ENCODE measurements at places on chromosomes 16 and 17.

GRCh38 chr16:49889725-49890397, 33.9 kb upstream of the ZNF423 start:
- no peak for DNase-seq

DNA sequence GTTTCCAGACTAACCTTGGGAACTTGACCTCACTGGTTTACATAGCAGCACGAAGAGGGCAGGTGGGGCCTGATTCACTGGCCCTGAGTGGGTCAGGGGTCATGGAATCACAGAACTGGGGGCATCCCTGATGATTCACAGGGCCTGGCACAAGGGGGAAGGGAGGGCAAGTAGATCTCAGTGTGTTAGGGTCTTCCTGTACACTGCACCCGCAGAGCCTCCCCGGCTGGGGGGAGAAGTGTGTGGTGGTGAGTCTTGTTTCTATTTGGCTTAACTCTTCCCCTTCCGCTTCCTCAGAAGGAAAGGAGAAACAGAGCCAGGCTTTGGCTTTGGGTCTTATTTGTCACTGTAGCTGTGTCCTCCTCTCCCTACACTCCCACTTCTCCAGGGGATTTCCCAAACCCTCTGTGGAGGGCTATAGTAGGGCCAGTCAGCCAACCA, 3.7 kb downstream of the STARD3 start:
- no peak for DNase-seq

DNA sequence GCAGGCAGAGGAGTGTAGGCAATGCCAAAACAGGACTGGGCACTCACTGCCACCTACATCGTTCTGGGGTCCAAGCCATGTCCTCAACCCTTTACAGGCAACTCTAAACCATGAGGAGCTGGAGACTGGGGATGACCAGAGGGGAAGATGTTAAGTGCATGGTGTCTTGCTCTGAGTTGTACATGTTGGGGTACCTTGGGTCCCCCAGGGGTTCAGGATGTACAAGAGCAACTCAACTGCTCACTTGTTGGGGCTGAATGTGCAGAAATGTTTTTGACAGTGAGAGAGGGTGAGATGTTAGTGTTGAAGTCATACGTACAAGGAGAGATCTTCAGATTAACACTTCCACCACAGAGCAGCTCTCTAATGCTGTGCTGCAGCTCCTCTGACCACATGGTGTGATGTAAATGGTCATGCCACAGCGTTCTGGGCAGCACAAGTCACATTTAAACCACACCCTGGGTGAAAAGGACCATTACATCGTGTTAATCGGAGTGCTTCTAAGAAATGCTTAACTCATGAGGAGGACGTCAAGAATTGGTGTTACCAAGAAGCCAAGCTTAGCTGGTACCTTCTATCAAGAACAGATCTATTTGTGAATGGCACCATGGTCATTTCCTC, 2.4 kb downstream of the CCL18 start:
- DNase-seq = no peak

DNA sequence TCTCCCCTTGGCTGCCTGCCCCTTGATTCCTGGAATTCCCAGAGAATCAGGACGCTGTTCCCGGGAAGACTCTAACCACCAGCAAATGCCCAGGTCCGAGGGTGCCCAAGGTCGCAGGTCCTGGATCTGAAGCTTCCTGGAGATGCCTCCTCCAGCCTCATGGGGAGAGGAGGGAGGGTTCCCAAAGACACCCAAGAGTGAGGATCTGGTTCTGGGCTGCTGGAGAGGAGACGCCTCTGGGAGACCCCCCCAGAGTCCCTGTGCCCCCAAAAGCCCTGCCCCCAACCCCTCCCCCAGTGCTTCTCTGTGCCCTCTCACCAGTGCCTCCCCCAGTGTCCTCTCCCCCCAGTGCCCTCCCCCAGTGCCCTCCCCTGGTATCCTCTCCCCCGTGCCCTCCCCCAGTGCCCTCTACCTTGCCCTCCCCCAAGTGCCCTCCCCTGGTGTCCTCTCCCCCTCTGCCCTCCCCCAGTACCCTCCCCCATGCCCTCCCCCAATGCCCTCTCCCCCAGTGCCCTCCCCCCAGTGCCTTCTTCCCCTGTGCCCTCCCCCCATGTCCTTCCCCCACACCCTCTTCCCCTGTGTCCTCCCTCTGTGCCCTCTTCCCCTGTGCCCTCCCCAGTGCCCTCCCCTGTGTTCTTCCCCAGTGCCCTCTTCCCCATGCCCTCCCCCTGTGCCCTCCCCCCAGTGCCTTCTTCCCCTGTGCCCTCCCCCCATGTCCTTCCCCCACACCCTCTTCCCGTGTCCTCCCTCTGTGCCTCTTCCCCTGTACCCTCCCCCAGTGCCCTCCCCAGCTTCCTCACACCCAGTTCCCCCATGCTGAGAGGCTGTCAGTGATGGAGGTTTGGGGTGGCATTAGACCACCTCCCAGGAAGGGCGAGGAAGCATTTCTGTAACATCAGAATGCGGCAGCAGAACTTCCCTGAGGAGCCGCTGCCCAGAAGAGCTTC, 6.3 kb upstream of the SECTM1 start:
- DNase-seq = no peak

GRCh38 chr17:63120406-63120805, 154.4 kb downstream of the TANC2 start:
- no peak for DNase-seq

GRCh38 chr17:74907012-74907411, 13.6 kb upstream of the FADS6 start:
- no peak for DNase-seq

GRCh38 chr17:45410144-45411091, 22.3 kb downstream of the ARHGAP27 start:
- DNase-seq = no peak

GRCh38 chr17:34378664-34379101, 15.7 kb upstream of the CCL1 start:
- DNase-seq = no peak

DNA sequence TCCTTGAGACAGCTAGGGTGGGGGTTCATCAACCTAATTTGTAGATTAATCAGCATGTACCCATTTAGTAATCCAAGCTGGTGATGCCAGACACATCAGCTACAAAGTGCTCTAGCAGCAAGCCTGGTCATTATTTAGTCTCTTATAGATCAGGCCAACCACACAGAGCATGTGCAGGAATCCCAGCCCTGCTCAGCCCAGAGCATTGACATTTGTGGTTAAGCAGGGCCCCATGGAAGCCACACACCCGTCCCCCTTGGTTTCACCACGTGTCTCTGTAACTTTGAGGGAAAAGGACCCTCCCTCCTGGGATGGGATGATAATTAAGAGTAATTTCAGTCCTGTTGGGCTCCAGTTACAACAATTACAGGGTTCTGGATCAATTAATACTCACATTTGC, 268.8 kb upstream of the RPL38 start:
- DNase-seq = no peak

GRCh38 chr17:18246880-18247612, 11.5 kb downstream of the FLII start:
- no peak for DNase-seq

DNA sequence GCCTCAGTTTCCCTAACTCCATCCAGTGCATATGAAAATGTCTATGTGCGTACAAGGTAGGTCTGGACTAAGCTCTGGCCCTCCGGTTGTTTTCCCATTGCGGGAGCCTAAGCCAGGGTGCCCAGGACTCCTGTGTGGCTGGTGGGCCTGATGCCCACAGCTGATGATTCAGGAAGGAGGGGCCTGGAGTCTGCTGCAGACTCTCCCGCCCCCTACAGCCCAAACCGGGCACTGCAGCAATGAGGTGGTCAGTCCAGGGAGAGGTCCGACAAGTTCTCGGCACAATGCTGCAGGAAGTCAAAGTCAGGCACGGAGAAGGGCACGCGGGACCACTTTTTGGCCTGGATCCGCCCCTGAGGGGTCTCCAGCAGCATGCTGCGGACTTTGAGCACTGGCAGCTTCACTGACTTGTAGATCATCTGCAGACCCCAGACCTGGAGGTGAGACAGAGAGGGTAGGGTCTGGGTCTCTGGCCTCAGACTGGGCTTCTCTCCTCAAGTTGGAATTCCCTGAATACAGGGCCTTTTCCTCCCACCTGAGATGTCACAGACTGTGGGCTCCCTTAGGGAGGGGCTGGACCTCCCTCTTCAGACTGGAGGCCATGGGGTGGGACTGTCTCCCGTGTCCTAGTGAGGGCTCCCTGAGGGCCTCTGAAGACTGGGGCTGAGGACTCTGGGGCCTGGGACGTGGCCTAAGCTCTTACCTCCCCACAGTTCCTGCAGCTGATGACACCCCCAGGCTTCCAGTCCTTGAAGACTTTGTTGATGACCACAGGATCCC, 3.4 kb upstream of the ZNF385C start:
- DNase-seq = peak; percentile 65

DNA sequence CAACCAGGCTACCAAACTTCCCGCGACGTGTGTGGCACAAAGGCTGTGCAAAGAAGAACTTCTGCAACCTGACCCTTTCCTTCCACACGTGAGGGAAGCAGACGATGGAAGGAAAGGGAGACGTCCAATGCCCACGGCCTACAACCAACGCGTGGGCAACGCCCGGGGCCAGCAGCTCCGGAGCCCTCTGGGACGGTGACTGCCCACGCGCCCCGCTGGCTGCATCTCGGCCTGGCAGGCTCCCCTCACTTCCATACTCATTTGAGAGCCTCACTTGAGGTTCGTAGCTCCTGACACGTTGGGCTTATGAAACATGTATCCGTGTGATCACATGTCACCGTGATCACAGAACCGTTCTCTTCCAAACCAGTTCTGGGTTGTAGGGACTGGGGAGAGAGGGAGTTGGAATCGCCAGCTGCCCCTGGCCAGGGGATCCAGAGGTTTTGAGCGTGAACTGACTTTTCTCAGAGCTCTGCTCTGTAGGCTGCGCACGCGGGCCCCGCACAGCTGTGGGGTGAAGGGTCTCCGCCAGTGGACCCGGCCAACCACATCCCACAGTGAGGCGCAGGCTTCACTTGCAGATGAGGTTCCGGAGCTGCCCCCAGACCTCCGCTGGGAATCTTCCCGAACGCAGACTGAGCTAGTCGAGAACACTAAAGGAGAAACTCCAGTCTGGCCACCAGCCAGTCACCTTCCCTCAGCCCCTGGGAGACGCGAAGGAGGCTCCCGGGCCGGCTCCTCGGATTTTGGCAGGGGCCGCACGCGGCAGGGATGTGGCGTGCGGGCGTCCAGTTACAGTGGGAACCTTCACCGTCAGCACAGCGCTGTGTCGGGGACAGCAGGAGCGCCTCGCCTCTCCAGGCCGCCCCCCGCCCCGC, 1.0 kb downstream of the LMF1 start:
- DNase-seq = no peak

DNA sequence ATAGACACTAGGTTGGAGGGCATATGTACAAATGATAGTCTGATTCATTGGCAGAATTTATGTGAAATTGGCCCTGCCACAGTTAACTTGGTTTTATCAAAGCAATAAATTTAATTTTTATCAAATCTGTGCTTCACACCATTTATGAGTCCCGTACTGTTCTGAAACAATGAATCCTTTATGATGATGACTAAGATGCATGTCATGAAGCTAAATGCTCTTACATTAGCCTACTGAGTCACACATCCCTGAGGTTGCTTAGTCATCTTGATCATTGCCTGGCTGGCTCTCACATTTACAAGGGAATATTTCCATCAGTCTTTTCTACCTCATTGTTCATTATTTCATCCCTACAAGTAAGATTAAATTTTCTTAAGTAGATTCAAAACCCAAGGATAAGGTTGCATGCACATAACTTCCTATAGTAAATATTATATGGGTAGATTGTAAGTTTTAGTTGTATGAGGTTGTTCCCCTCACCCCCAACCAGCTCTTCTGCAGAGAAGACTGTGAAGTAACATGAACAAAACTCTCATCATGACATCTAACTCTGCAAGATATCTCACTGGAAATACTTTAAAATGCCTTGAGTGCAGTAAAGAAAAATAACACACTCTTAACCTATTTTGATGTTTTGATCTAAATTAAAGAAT, 170.7 kb downstream of the CYB561 start:
- DNase-seq = peak; percentile 40

GRCh38 chr17:45894022-45894784, at the start of gene MAPT:
Gene MAPT (plus strand): TSS chr17:45894554. CDS start chr17:45962338, 67,784 bp downstream.
- peak; percentile 83 for DNase-seq

DNA sequence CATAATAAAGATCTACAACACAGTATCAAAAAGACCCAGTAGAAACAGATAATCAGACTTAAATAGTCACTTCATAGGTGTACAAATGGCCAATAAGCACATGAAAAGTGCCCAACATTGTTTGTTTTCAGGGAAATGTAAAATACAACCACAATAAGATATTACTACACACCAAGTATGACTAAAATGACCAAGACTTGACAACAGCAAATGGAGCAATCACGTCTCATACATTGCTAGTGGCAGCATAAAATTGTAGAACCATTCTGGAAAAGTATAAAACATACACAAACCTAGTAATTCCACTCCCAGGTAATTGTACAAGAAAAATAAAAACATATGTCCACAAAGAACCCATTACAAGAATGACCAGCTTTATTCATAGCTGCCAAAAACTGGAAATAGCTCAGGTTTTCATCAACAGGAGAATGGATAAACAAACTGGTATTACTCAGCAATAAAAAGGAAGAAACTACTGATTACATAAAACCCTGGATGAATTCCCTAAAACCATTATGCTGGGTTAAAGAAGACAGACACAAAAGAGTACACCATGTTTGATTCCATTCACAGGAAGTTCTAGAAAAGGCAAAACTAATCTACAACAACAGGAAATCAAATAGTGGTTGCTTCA, 85.6 kb downstream of the TTC19 start:
- no peak for DNase-seq

- DNase-seq = no peak
Measured at GRCh38 chr16:84497418-84498222, 6.8 kb downstream of the MEAK7 start.

GRCh38 chr16:31033709-31034492, 543 bp downstream of the STX4 start:
- peak; percentile 89 for DNase-seq

GRCh38 chr16:57409065-57409464, 4.5 kb downstream of the CCL17 start:
- DNase-seq = no peak

DNA sequence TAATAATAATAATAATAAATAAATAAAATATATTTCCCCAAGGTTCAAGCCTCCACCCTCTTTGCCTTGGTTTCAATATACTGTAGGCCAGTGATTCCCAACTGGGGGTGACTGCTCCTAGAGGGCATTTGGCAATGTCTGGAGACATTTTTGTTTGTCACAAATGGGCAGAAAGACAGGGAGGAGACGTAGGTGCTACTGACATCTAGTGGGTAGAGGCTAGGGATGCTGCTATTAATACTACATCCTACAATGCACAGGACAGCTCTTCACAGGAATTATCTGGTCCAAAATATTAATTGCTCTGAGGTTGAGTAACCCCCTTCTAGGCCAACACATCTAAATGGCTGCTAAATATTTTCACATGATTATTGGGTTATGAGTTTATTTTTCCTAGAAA, 12.8 kb upstream of the PRR14 start:
- DNase-seq = peak; percentile 75

- DNase-seq = no peak
Measured at GRCh38 chr17:41536741-41537613, 8.9 kb upstream of the KRT19 start.

DNA sequence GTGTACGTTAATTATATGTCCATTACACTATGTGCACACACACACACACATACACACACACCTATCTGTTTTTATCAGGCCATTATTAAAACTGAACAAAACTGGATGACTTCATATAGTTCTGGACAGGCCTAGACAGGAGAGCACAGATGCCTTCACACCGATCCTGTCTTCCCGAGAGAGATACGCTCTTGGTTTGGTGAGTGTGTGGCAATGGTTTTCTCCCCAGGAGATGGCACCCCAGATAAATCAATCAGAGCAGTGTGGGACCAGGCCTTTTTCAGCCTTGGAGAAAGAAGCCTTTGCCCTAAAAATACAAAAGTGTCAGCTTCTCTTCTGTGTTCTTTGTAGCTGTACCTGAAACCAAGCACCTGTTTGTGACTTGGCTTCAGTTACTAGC, 83.7 kb downstream of the CPPED1 start:
- DNase-seq = no peak
